ENCODE measurements at places on chromosomes 7 and 10.

DNA sequence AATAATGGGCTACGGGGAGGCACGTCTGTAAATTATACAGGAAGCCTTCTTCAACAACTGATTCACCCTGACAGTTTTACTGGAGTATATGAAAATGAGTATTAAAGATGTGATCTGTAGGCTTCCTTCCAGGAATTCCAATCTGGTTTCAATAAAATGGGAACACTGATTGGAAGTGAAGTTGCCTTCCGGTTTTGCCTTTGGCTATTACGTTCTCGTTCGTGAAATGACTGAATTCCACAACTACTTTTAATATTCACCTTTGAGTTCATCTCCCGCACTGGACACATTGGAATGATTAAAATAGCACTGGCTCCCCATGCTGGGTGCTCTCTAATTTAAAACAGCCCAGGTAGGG, 350.1 kb upstream of the MKI67 start:
- DNase-seq, result no peak

DNA sequence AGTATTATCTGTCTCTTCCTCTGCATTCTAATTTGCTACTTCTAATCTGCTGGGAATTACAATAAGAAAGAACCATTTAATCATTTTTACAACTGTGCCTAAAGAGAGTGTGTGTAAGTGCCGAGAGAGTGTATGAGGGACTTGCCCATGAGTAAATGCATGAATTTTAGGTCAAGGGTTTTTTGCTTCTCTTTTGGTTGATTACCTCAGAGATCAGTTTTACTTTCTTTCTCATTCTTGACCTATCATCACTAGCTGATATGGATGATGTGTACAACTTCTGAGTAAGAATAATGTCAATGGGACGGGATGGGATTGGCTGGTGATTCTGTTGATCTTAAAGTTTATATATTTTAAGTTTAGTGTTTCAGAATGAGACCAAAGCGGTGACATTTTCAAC, 47.8 kb downstream of the IKZF1 start:
- DNase-seq, result no peak

- no peak for DNase-seq
Observed at GRCh38 chr7:114657279-114657678, 242.7 kb downstream of the FOXP2 start.

DNA sequence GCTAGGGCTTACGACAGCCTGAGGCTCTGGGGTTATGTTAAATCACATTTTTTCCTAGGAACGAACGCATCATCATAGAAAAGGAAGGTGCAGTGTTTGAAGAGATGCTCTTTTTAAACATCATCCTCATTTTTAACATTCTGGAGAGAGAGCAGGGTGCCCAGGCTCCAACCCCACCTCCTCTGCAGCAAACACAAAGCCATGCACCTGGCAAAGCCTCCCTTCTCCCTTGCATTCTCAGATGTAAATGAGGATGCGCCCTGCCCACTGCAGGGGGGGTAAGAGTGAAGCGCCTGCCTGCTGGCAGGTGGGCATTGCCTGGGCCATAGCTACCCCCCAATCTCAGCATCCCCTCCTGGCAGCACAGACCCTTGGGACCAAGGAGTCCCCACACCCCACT, 92.4 kb downstream of the PTPRN2 start:
- DNase-seq, result no peak

DNA sequence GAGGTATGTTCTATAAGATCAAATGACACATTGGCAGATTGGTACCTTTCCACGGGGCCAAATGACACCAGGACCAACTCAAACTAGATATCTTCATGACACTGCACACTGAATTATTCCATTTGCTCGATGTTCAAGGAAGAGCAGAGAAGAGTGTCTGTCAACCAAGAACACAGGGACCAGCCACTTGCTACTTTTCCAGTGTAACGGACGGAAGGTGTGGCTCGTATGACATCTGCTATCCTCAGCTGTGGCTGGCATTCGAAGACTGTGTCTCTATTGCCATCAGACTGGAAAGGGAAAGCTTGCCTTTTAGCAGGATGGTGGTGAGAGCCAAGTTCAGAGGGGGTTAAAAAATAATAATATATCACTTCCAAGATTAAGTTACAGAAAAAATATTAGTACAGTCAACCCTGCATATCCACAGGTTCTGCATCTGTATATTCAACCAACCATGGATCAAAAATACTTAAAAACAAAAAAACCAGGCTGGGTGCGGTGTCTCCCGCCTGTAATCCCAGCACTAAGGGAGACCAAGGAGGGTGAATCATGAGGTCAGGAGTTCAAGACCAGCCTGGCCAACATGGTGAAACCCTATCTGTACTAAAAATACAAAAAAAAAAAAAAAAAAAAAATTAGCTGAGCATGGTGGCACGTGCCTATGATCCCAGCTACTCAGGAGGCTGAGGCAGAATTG, 237.1 kb downstream of the PRPF18 start:
- DNase-seq, result no peak

DNA sequence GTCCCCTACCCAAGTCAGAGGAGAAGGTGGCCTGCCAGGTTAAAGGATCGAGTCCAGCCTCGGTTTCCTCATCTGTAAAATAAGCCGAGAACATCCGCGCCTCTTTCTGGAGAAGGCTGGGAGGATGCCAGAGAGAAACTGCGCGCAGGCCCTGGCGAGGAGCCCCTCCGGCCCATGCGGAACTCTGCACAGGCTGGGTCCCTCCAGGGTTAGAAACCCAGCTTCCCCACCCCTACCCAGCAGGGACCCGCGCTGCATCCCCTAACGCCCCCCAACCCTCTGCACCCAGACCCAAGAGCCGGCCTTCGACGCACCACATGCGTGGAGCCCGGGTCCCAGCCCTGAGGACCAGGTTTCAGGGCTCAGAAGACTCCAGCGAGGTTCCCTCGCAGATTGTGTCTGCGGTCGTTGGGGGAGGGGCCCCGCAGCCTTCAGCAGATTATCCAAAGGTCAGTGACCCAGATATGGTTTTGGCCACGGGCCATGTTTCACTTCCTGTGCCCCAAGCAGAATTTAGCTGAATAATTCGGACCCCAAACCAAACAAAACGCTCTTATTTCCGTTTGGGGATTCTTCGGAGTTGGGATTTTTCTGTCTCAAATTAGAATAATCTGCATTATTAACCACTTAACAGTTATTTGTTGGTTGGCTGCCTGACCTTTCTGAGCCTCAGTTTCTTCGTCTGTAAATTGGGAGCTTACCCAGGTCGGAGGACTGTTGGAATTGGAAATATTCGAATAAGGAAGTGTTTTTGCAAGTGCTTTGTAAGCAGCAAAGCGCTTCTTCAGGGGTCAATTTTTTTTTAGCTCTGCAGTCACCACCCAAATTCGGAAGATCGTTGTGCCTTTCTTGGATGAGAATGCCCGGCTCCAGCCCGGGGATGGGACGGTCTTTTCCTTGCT, 167.7 kb downstream of the UBE2H start:
- DNase-seq, result no peak

Data from stimulated activated CD4-positive, alpha-beta T cell treated with anti-CD3 and anti-CD28 coated beads, TNF-alpha, amount 100 ng/mL, for 24 hours (primary cell).